Stimulated activated CD4-positive, alpha-beta T cell treated with anti-CD3 and anti-CD28 coated beads, Interleukin-4, amount 100 ng/mL, for 48 hours (primary cell): ENCODE measurements at places on chromosomes 3 and 15.

- DNase-seq = no peak
Observed at GRCh38 chr3:52775877-52776276, 1.5 kb upstream of the ITIH1 start.

GRCh38 chr15:90268415-90268814, 2.9 kb downstream of the NGRN start:
- DNase-seq = no peak

DNA sequence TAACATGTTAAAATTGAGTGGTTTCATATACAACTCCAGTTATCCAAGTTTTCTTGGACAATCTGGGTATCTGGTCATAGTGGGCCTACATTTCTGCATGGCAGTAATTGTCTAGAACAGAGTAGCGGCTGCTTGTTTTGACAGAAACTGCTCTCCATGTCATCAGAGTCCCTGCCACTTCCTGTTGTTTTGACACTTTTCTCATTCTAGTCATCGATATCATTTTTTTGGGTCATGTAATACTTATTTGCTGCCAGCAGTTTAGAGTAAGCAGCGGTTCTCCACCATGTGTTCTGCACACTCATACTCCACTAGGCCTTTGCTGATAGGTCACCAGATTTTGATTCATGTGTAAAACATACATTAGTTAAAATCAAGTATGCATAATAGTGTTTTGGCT, 81.5 kb downstream of the SLC25A26 start:
- peak; percentile 9 for DNase-seq

- no peak for DNase-seq
Observed at GRCh38 chr3:158107605-158108444, 1.6 kb upstream of the SHOX2 start.

DNA sequence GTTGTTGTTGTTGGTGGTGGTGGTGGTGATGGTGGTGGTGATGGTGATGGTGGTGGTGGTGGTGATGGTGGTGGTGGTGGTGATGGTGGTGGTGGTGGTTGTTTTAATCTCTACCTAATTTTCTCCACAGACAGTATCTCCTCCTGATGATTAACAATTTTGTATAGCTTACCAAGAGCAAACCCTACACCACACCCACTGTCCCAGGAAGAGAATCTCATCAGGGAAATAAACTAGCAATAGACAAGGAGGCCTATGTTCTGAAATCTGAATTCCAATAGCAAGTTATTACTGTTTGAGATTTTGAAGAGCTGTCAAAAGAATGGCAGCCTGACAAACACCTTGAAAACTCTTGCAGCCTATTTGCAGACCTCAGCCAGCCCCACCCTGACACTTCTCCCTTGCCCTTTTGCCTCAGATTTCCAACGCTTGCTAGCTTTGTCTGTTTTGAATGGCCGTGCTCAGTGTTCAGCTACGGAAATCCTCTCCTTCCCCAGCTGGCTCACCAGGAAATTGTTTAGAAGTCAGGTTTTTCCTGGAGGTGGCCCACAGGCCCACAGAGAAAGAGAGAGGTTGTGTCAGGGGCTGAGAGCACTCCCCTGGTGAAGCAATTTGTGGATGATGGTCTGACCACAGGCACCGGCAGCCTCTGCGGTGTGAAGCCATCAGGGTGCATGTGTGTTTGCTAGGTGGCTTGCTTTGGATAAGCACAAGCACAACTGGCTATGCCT, 101.6 kb downstream of the MAGI1 start:
- no peak for DNase-seq

DNA sequence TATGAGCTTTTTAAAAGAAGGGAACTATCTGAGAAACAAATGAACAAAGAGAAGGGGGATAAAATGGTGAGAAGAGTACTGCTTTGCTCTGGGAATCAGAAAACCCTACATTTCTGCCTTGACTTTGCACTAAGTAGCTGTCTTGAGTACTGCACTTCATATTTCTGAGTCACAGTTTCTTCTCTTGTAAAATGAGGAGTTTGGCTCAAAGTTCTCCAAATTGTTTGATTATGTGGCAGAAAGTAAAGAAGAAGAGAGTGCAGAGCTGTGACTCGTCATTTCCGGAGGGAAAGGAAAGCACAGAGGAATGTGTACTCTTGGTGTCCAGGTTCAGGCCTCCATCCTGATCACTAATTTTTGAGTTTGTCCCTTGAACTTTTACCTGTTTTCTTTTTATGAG, 54.7 kb downstream of the TP63 start:
- DNase-seq = no peak

- no peak for DNase-seq
Observed at GRCh38 chr3:64131725-64132469, 93.4 kb downstream of the PRICKLE2 start.

DNA sequence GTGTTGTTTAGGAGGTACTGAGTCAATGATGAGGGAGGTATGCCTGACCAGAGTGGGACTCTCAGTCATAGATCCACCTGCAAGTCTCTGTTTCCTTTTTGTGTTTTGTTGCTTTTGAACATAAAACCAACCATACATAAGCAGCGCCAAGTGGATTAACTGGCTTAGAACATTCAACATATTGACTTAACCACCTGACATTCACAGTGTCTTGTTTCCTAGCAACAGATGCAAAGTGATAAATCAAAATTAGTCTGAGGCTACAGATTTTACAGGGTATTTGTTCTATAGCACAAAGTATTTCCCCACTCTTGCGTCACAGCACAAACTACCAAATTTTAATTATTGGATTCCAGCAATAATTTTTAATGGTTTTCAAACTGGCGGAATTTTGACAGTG, 283.8 kb downstream of the BBX start:
- no peak for DNase-seq

- DNase-seq = no peak
Observed at GRCh38 chr3:23107221-23107620, 95.9 kb upstream of the UBE2E2 start.

DNA sequence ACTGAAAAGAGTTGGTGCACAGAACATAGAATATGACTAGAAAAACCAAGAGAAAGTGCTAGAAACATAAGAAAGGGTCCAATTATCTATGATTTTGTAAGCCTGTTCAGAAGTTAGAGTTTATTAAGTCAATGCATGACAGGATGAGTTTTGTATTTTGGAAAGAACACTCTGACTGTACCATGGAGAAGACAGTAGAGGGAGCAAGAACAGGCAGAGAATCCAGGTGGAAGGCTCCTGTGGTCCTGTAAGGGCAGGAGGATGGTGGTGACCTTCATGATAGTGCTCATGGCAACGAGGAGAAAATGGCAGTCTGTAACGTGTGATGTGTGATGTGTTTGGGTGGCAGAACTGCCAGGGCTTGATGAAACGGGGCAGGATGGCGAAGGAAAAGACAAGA, 249.1 kb downstream of the CTNNB1 start:
- no peak for DNase-seq

- DNase-seq = no peak
Observed at GRCh38 chr15:101035611-101036010, 116.5 kb downstream of the LRRK1 start.

- no peak for DNase-seq
Observed at GRCh38 chr15:94077938-94078337, 153.4 kb upstream of the MCTP2 start.

DNA sequence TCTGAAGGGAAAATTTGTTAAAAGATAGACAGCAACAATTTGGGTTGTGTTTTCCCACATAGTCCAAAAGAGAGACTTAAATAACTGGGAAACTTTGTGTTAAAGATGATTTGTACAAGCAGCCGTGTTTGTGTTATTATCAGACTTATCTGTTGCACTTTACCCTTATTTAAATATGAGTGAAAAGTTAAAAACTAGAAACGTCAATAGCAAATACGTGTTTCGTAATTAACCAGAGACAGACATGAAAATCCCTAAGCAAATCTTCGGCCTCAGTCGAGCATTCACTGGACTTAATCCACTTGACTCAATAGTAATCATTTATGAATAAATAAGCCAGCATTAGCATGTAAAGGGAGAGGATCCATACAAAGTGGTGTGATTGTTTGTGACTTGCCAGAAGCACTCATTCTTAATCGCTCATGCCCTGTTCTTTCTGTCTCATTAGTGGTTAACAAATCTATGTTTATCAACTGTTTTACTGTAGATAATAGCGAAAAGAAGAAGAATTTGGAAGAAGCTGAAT, 34.2 kb downstream of the BLM start:
- DNase-seq = no peak

DNA sequence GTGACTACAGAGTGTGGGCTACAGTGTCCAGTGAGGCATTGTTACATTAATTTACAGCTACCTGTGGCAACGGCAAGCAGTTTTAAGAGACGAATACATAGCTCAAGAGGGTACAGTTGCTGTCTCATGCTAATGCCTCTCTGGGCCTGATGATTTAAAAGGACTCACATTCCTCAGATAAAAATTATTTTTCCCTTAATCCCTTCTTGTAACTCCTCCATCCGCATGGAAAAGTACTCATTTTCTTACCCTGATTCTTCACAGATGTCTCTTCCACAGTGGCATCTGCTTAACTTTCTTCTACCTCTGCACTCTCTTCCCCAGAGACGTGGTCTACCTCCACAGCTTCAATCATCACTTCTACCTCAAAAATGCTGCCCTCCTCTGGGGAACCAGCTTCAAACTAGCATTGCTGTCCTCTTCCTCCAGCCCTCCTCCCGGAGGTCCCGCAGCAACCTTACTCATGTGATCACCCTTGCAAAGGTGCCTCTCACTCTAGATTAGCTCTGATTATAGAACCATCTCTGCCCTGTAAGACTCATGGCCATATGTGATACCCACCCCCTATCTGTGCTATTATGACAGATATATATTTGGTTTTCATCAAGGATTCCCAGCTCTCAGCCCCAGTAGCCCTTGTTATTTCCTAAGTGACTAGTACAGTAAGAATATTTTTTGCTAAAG, 21.4 kb upstream of the ABHD17C start:
- DNase-seq = no peak

- no peak for DNase-seq
Observed at GRCh38 chr15:85947021-85947420, 132.7 kb upstream of the AGBL1 start.

DNA sequence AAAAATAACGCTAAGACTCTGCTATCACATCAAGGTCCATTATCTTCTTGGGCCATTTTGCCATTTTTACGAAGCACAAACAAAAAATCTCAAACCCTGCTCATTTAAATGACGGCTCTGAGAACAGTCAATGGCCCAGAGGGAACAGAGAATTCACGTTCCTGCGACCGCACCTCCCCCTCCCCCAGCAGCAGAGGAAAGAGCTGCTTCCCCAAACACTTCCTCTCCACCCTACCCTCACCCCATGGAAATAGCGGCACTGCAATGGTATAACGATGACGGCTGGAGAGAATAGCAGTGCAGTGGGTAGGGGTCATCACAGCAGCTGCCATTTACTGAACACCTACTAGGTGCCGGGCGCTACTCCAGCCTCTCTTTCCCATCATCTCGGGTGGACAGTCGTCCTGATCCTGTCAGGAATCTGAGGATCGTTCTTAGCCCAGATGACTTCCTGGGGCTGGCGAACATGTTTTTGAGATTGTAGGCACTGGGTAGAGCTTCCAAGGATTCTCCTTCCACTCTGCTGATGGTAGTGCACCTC, 113.3 kb downstream of the IQSEC1 start:
- DNase-seq = no peak

GRCh38 chr15:96324940-96325540, 5.5 kb upstream of the NR2F2 start:
- DNase-seq = no peak

- no peak for DNase-seq
Observed at GRCh38 chr15:98906712-98907083, 100.9 kb downstream of the PGPEP1L start.

- no peak for DNase-seq
Observed at GRCh38 chr15:93066834-93067648, 22.0 kb downstream of the RGMA start.

GRCh38 chr3:8846176-8846575, 76.8 kb upstream of the OXTR start:
- no peak for DNase-seq

DNA sequence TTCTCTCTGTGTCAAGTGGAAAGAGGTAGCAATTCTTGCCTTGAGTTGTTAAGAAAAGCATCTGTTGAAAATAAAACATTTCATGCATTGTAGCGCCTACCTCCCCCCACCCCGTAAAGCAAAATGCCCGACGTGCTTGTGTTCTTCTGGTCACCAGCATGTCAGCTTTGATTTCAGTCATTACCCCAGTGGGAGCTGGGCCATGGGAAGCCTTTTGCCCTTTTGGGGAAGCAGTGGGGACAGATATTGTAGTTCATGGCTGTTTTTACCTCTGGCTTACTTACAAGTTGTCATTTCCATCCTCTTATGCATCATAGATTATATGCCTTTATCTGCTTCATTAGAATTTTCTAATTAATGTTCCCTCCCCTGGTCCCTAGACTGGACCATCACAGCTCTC, 328.7 kb downstream of the RYR3 start:
- no peak for DNase-seq

GRCh38 chr3:151198849-151199248, 4.2 kb downstream of the GPR171 start:
- DNase-seq = no peak

GRCh38 chr15:31311735-31312619, 14.7 kb upstream of the KLF13 start:
- no peak for DNase-seq

GRCh38 chr15:28096411-28096669, 2.8 kb downstream of the OCA2 start:
- DNase-seq = no peak

DNA sequence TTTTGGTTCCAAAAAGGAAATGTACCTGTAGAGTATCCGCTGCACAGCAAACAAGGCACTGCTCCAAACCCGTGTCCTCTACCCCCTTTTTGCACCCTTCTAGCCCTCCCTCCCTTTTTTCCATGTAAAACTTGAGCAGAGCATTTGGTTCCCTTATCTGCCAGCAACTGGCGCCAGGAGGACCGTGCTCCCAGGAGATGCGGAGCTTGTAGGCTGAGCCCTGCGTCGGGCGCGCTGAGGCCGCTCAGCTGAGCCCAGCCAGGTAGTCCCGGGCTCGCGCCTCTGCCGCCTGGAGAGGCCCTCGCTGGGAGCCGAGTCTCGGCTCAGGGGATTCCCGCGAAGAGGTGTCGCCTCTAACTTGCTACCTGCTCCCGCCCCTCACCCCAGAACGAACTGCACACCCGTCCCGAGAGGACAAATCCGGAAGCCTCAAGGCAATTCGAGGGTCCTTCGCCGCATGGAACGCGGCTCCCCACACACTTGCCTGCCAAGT, 575 bp downstream of the TRPM7 start:
- peak; percentile 72 for DNase-seq

DNA sequence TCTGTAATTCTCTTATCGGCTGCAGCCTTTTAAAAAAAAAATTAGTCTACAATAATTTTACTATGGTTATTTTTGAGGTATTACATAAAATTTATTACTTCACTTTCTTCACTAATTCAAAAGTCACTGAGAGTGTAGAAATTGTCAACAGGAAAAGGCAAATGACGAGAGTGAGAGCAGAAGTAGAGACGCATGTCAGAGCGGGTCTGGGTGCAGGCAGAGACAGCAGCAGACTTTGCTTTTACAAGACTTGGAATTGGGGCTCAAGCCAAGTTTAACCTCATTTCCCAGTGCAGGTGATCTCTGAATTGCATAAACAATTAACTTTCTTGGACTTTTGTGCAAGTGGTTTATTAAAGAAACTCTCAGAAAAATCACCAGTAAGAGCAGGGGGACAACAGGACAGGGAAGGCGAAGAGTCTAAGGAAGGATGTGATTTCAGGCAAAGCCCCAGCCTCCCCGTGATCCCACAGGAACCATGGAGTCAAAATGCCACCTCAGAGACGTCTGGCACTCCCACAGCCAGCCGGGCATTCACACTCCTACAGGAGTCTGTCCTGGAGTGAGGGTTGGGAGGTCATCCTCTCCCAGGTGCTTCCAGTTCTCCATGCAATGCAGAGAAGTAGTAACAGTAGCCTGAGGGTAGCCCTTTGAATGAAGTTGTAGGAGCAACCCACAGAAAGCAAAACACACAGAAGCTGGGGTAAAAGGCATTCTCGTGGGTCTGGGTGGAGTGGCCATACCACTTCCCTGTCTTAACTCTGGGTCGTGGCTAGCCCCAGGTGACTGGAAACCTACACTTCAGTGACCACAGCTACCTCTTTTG, 274.0 kb upstream of the TGFBR2 start:
- DNase-seq = no peak
